ENCODE measurements at places on chromosomes 6 and 20.
A peak's percentile ranks its signal among the peaks of the same experiment; 100 is the strongest.

- DNase-seq = no peak
These were observed 11.3 kb upstream of the MAP3K5 start for GRCh38 chr6:136803608-136804007.

GRCh38 chr6:124494956-124495664 is 467.1 kb upstream of the RNF217 start:
- no peak for DNase-seq

GRCh38 chr6:4396044-4396443 is 260.7 kb upstream of the ECI2 start:
- no peak for DNase-seq

DNA sequence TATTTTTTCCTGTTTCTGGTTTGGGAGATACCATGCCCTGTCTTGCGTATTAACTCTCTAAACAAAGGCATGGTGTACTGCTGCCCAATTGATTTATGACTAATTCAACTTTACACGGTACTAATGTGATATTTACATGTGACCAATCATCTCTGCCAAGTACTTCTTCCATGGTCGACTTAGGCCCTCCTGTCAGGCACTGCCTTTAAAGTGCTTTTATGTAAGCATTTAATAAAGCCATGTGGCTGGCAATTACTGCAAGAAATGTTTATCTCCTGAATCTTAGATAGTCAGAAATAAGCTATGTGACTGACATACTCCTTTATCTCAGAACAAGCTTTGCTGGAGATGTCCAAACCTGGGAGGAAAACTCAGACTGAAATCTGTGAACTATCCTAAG is 323.4 kb downstream of the BTBD3 start:
- no peak for DNase-seq

GRCh38 chr6:22789315-22789714 is 219.9 kb downstream of the HDGFL1 start:
- DNase-seq = no peak

DNA sequence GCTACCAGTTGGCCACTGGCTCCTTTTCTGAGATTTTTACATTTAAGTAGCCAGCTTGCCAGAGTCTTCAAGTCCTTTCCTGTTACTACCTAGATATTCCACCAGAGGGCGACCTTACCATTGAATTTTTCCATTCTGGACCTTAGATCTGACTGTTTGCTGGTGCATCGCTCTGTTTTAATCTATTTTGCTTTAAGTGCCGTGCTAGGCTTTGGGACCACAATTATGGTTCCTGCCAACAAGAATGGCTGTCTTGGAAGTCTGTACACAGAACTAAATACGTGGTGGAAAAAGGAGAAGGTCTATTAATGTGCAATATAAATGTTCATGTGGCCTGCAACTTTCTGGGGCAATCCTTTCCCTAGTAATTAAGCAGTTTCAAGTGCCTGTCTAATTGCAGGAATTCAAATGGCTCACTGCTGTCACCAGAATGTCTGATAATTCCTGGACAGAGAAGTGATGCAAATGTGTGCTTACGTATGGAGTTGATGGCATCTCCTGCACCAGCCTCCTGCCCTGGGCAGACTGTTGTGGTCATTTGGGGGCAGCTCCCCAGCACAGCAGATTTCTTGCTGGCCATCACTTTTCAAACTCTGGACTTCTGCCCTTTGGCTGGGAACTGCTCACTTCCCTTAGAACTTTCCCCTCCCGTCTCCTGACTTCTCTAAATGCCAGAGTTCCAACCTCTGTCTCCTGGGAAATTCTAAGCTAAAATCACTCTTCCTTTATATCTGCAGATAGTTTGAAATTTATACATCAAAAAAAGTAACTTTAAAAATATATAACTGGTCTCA is 5.6 kb upstream of the HLA-DOA start:
- no peak for DNase-seq

GRCh38 chr20:24672181-24672880 is 202.9 kb downstream of the SYNDIG1 start:
- no peak for DNase-seq

- DNase-seq = no peak
These were observed 10.5 kb downstream of the KCNK15 start for GRCh38 chr20:44756011-44756688.

- DNase-seq = no peak
These were observed 620 bp downstream of the TJAP1 start for GRCh38 chr6:43478008-43478372.

DNA sequence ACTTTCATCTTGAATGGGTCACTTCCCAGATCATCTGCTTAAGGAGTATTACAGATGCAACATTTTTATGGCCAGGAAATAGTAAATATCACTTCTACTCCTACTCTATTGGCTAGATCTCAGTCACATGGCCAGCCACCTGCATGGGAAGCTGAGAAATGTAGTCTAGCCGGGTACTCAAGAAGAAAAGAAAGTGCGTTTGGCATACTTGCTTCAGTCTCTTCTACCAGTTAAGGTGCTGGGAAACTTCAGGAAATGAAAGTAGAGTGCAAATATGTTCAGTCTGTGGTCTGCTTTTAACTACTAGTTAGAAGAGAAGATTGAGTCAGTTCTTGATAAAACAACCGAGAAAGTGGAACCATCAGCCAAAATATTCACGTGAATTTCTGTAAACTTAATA is 129.2 kb downstream of the PDSS2 start:
- peak; percentile 3 for DNase-seq

DNA sequence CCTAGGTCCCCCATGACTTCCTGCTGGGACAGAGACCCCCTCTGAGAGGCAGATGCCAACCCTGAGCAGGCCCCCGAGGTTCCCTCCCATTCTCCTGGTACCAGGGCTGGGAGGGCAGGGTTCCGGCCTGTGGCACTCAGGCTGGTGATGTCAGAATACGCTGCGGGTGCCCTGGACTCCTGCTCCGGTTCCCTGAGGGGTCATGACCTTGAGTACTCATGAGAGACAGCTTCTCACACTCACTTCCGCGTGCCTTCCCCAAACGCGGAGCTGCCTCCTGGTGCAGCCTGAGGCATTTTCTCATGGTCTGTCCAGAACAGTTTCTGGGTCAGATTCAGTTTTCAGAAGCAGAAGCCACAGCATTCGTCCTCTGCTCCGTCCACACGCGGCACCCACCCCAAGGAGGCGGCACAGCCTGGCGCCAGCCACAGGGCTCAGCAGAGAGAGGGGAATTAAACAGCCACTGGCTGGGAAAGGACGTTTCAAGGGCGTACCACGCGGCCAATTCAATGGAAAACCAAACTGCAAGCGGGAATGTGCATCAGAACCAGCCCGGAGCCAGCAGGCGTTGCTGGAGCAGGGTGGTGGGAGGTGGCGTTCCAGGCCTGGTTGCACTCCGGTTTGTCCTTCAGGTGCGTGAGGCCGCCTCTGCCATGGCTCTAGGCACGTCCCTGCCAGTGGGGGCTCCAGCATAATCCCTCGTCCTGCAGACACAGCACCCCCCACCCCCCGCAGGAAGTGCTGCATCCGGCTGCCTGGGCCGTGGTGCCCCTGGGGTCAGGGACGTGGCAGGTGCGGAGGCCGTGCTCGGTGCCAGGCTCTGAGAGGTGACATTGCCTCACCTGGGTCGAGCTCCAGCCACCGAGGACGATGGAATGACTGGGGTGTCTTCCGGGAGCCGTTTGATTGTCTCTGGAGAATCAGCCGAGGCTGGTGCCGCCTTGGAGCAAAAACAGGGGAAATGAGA is 58.3 kb upstream of the BHLHE23 start:
- DNase-seq = no peak

DNA sequence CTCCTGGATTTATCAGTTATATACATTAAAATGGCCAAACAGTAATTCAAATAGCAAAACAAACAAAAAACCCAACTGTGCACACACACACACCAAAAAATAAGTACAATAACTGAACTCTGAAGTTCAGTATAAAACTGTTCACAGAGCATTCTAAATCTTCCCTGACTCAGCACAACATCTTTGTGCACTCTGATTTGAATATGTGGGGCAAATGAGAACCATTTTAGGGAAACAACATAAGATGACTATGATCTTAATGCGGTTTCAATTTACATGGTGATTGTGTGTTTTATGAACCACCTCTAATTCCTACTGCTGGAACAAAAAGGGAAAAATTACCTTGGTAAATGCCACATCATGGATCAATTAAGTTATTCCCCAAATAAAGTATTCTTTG is 41.7 kb downstream of the PLAGL1 start:
- DNase-seq = no peak

GRCh38 chr6:38271081-38271480 is 368.6 kb downstream of the BTBD9 start:
- no peak for DNase-seq

DNA sequence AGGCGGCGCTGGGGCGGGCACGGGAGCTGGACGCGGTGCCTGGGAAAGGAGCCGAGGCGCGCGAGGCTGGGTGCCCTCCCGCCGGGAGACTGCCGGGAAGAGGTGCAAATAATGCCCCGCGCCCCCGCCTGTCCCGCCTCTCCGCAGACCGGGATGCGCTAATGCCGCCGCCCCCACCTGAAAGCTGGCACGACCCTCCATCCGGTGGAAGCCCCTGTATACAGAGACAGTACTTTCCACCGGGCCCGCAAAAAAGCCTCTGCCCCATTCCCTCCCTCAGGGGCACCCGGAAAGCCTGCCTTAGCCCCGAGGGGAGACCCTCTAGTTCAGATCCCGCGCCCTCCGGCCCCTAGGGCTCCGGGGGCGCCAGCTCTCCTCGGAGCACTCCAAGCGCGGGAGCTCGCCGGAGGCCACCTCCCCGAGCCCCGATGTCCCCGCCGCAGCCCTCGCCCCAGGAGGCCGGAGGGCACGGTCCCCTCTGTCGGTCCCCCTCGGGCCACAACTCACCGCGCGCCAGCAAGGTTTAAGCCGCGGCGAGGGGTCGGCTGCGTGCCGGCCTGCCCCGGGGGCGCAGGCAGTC is 1.2 kb downstream of the GRM4 start:
- DNase-seq = no peak

- no peak for DNase-seq
These were observed 59.7 kb downstream of the NHLRC1 start for GRCh38 chr6:18062733-18063132.
